Right lobe of liver (tissue), 6 donors: ENCODE measurements at places on chromosomes 1 and 21.

DNA sequence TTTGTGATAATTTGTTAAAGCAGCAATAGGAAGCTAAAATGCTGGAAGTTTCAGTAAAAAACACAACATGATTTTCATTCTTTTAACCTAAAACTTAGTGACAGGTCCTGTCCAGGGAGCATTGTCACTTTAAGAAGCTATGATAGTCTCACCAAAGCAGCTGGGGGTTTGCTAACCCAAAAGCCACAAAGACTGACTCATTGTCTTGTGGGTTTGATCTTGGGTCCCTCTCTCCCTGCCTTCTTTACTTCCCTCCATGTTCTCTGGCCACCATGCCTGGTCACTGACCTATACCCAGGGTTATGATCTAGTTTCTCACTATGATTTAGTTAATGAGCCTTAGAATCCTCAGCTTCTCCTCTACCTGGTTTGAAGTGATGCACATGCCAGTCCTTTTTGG is 213.5 kb upstream of the PTGFR start:
- no peak for DNase-seq

- DNase-seq, result no peak
Measured at GRCh38 chr1:98458511-98459485, 202.7 kb upstream of the SNX7 start.

DNA sequence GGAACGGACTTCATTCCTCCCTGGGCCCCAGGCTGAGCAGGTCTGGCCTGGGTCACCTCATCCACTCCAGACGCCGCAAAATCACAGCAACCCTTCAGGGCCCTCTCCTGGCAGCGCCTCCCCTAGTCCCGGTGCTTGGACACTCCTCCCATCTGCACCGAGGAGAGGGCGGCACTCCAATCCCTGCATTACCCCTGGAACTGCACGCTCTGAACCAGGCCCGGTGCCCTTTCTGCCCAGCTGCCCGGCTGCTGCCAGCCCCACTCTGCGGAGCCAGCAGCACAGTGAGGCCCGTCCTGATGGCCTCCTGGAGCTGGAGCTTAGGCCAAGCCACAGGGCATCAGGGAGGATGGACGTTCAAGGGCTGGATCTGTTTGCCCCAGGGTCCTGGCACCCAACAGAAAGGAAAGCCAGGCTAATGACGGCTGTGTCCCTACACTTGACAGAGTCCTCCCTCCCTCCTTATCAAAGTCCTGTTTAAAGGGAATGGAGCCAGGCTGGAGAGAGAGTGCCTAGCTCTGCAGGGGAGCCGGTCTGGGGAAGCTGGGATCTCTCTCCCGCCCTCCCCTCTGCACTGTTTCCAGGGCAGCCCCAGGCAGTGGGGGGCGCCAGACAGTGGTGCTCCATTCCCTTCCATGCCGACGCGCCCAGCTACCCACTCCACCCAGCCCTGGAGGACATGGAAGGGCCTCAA is 12.7 kb downstream of the COL6A2 start:
- DNase-seq, result peak; percentile 54

DNA sequence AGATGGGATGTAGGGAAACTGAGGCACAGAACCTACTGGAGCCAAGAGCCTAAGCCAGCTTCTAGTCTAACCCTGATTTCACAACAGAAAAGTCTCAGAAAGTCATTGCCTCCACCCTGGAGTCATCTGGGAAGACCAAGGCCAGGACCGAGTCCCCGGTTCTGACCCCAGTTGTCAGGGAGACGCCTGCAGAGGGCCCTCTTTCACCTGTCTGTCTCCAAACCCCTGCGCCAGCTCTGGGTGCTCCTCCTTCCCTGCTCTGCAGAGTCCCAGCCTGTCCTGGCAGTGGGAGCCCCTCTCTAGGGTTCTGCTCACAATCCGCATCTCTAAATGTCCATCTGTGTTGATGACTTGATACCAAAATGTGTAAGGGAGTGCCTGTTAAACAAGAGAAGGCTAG is 149.7 kb downstream of the PGBD5 start:
- peak; percentile 4 for DNase-seq

DNA sequence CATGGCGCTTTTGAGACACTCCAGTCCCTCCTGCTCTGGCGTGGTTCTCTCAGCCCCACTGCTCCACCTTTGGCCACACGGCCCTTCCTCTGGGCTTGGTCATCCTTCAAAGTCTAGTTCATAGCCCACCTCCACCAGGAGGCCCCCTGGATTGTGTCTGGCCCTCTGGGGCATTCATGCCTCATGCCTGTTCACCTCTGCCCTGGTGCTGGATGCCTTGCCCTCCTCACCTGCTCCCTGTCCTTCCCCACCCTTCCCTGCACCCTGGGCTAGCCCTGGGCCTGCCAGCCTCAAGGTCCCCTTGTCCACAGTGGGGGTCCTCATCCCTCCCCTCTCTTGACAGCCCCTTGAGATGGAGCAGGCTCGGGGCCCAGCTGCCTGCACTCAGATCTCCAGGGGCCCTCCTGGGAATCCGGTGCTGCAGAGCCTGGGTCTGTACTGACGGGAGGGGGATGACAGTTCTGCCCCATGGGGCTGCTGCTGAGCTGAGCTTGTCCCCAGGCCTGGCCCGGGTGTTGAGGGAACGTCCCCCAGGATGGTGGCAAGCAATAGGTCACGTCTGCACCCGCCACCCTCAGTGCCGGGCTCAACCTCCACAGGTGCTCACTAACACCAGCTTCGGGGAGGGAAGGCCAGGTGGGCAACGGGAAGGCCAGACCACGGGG is 18.4 kb downstream of the PRXL2B start:
- DNase-seq, result peak; percentile 33

DNA sequence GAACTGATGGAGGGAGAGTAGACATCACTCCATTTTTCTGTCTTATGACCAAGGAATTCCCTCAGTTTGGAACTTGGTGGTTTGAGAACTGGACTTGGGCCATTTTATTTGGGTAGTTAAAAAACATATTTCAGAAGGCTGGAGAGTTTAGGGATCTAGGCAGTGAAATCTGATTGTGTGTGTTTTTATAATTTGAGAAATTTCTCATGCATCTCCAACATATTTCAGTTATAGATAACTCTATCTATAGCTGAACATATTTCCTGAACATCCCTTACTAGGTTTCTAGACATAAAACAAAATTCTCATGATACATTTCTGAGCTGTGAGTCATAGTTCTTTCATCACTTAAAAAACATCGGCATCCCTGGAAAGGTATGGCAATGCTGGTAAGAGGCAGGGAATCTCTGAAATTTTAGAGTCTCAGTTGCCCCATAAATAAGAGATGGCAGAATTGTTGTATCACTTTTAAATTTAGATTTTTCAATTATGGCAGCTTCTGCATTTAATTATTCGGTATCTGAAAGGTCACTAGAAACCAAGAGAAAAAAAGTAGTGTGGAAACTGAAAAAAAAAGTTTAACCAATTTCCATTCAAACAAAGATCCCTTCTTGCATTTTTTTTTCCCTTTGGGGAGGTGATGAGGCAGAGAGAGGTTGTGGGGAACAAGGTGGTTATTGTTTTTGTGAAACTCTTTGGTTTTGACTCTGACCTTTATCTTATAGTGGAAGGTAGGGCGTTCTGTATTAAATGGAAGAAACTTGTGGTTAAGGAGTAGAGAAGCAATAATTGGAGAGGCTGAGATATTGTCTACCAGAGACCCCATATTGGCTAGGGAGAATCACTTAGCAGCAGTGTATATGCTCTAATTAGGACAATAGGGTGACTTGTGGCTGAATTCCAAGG is 102.9 kb downstream of the FASLG start:
- DNase-seq, result no peak

- DNase-seq, result no peak
Measured at GRCh38 chr1:8047686-8048445, 21.8 kb upstream of the ERRFI1 start.

GRCh38 chr1:24070821-24071393 is 41.0 kb downstream of the MYOM3 start:
- DNase-seq, result peak; percentile 80

GRCh38 chr1:2471587-2472001 is 4.5 kb upstream of the PLCH2 start:
- no peak for DNase-seq

GRCh38 chr1:177082855-177083693 is 81.4 kb downstream of the ASTN1 start:
- DNase-seq, result no peak

- no peak for DNase-seq
Measured at GRCh38 chr1:3787745-3788605, 8.3 kb downstream of the LRRC47 start.

- DNase-seq, result no peak
Measured at GRCh38 chr1:83112248-83112885, 886.6 kb downstream of the TTLL7 start.

GRCh38 chr1:30419831-30420230 is 303.6 kb downstream of the MATN1 start:
- DNase-seq, result no peak

DNA sequence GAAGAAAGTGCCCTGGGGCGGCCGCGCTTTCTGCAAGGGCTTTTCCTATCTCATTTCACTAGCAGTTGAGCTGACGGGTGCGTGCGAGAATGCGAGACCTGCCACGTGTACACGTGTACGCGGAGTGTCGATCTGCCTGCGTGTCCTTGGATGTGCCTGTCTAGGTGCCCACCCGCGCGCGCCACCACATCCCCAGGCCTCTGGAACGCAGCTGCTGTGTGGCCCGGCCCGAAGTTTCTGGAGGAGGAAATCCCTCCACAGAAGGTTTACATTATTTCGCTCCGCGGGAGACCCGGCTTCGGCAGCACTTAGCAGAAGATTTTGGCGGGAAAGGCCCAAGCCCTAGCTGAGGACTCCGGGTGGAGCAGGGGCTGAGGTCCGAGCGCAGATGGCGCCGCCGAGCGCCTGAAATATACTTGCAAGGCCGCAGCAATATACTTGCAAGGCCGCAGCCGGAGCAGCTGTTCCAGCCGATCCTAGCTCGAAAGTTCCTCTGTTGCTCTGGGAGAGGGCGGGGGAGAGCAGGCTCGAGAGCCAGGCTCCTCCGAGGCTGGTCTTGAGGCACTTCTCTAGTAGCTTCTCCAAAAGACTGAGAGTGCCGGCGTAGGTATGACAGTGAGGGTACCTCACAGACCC is 3.9 kb downstream of the TBX15 start:
- DNase-seq, result peak; percentile 51

GRCh38 chr21:46061518-46061917 is 36.4 kb upstream of the COL6A2 start:
- no peak for DNase-seq

DNA sequence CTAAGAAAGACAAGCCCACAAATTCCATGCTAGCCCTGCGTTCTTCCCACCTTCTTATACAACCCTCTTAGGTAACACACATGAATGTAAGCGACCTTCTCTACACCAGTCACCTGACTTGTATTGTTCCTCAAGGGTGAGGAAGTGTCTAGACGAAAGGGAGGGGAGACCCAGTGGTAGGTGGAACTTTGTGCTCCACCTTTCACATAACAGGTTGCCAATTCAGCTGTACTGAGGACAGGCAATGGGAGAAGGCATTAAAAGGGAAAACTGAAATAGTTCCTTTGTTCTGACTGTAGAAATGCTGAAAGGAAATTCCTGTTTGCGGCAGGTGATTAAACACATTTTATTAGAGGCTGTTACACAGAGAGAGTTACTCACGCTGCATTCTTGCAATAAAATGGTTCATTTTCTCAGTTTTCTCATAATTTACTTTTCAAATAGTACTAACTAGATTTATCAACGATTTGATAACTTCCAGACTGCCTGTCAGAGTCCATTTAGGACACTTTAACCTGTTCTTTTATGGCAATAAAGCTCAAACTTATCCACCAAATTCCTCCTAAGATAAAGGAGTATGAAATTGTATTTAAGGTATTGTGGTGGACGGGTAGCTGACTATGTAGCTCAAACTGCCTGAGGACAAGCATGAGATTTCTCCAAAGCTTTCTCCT is 17.8 kb upstream of the CHRM3 start:
- DNase-seq, result no peak

- DNase-seq, result no peak
Measured at GRCh38 chr1:176717066-176717750, 254.2 kb downstream of the PAPPA2 start.

DNA sequence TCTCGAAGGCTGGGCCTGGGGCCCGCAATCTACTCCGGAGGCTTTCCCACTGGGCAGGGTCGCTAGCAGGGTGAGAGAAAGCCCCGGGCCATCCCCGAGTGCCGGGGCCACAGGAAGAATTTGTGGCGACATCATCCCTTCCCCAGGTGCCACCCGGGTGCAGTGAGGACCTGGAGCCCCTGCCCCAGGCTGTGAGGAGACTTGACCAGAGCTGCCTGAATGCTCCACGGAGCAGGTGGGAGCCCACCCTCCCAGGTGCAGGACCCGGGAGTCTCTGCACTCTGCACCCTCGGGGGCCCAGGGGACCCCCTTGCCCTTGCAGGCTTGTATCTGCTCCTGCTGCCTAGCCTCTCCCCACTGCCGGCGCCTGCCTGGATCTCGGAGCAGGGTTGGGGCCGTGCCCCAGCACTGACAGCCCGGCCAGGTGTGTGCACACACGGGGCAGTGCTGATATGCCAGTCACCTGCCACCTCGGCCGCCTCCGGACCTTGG is 67.5 kb upstream of the RGS7 start:
- DNase-seq, result no peak

GRCh38 chr1:209389975-209390374 is 193.5 kb upstream of the CAMK1G start:
- no peak for DNase-seq

- DNase-seq, result no peak
Measured at GRCh38 chr1:206537141-206537540, 29.8 kb downstream of the RASSF5 start.

DNA sequence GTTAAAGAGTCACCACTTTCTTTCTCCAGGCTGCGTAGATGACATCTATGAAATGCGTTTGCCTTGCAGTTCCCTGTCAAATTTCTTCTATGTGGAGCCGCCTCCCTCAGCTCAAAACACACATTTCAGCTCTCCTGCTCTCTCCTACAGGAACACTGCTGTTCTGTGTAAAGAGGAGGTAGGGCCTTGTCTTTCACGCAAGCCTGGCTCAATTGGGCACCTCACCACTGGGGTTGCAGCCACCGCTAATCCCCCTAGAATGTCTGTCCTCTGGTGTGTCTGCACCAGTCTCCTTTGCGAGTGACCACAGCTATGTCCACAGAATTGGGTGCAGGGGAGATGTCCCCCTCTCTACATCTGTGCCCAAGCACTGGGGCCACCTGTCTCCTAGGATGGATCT is 31.8 kb upstream of the CFHR4 start:
- no peak for DNase-seq

GRCh38 chr1:25356848-25357247 is 18.7 kb downstream of the TMEM50A start:
- no peak for DNase-seq

GRCh38 chr1:203263496-203263895 is 34.0 kb upstream of the CHIT1 start:
- no peak for DNase-seq

DNA sequence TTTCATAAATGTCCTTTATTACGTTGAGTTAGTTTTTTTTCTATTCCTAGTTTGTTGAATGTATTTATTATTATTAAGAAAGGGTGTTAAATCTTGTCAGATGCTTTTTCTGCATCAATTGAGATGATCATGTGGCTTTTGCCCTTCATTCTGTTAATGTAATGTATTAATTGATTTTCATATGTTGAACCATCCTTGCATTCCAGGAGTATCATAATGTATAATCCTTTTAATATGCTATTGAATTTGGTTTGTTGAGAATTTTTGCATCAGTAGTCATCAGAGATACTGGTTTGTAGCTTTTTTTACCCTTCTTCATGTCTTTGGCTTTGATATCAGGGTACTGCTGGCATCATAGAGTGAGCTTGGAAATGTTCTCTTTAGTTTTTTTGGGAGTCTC is 100.0 kb downstream of the POFUT2 start:
- DNase-seq, result no peak
